ENCODE measurements at places on chromosomes 5 and 9. TPM values are rescaled to one million over a fixed set of nuclear protein-coding genes. Genes with fewer than 3 reads are reported as not detected.
A peak's percentile ranks its signal among the peaks of the same experiment; 100 is the strongest.

The KIF4B gene
- not detected for total RNA-seq

The SPINK1 gene
- total RNA-seq, result not detected

The ANKRD34B gene
- not detected for total RNA-seq

The PCSK1 gene
- not detected for total RNA-seq

The DNM1 gene
- total RNA-seq, result 2.5 TPM

The ZFAND5 gene
- total RNA-seq, result 368 TPM

The ACSL6 gene
- 13.9 TPM for total RNA-seq

The PCDHGA7 gene
- total RNA-seq, result not detected

The NR6A1 gene
- total RNA-seq, result not detected

The CCDC69 gene
- 68.9 TPM for total RNA-seq

The ROPN1L gene
- total RNA-seq, result 0.42 TPM

The GCNT4 gene
- 7.2 TPM for total RNA-seq

The SEPTIN8 gene
- total RNA-seq, result 5.3 TPM

The SPINK7 gene
- total RNA-seq, result not detected

The UBQLN1 gene
- 178 TPM for total RNA-seq

The NSG2 gene
- total RNA-seq, result not detected

The KIF27 gene
- total RNA-seq, result 5.1 TPM

DNA sequence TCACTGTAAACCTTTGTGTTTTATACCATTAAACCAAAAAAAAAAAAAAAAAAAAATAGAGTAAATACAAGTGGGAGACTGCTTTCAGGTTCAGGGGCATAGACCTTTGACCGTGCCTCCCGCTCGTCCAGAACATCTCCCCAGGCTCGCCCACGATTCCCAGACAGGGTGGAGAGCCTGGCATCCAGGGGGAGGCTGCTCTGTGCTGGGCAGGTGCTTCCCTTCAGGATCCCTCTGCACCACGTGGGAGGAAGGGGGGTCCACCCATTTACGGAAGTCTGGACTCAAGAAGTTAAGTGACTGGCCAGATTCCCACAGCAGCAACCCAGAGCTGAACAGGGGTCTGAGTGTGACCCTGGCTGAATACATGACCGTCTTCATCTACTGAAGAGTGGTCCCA lies 125.4 kb upstream of the LMX1B start:
- H3K36me3 ChIP-seq, result no peaks in the 10 kb centered on the region
- no peak overlapping the region for H3K4me3 ChIP-seq
- no peak overlapping the region for H3K27ac ChIP-seq
- no peaks in the 10 kb centered on the region for H3K27me3 ChIP-seq
- peaks cover 23% of the 10 kb centered on the region for H3K4me1 ChIP-seq
- DNase-seq, result no peak

- no peaks in the 10 kb centered on the region for H3K4me1 ChIP-seq
- no peak overlapping the region for H3K4me3 ChIP-seq
- H3K36me3 ChIP-seq, result no peaks in the 10 kb centered on the region
Observed at GRCh38 chr5:119943148-119943547, 313.8 kb downstream of the FAM170A start.

DNA sequence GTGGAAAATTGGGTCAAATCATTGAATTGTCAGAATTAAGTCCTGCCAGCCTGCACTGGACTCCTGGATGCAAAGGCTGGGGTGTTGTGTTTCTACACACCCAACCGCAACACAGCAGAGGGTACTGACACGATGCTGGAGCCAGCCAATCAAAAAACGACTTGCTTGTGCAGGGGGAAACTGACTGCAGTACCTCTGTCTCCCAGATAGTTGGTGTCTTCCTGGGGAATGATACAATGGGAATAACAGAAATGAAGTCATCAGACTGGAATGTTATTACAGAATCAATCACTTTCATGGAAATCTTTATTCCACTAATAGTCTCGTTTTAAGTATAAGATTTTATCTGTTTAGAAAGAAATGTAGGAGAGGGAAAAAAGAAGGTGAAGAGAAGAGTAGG lies 330.3 kb downstream of the MLLT3 start:
- H3K27me3 ChIP-seq, result no peaks in the 10 kb centered on the region
- DNase-seq, result no peak
- H3K4me1 ChIP-seq, result no peaks in the 10 kb centered on the region
- no peak overlapping the region for H3K27ac ChIP-seq
- H3K4me3 ChIP-seq, result no peak overlapping the region

DNA sequence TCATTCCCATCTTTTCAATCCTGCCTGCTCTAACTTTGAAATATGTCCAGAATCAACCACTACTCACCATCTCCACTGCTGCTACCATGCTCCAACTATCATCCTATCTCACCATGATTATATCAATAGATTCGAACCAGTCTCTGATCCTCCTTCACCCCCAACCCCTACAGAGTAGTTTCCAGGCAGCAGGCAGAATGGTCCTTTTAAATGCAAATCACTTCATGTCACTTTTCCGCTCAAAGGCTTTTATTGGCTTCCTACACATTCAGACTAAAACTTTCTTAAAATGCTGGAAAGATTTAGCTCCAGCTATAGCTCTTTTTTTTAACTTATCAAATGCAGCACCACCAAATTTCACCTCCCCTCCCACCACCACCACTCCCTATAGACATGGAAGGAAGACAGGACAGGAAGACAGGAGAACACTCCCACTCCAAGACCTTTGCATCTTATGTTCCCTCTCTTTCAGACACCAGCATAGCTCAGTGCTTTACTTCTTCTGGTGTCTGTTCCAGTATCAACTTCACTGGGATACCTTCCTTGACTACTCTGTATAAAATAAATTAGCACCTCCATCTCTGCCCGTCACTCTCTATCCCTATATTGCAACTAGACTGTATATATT lies 9.9 kb upstream of the PPP2R2B start:
- no peaks in the 10 kb centered on the region for H3K36me3 ChIP-seq
- H3K4me1 ChIP-seq, result no peaks in the 10 kb centered on the region
- no peaks in the 10 kb centered on the region for H3K27me3 ChIP-seq
- H3K27ac ChIP-seq, result no peak overlapping the region
- H3K4me3 ChIP-seq, result no peak overlapping the region

DNA sequence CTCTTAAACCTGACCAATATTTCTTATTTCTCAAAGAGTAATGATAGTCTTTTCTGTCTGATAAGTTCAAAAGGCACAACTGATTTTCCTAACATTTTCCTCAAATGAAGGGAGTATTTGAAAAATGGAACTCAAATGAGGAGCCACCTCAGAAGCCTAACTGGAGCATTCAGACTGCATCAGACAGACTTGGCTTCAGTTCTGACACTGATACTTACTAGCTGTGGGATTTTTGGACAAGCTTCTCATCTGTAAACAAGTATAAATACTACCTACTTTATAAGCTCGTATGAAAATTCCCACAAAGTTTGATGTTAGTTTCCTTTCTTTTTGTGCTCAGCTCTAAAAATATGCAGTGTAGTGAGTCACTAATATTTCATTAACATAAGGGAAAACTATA lies 107.7 kb upstream of the CCDC152 start:
- H3K4me1 ChIP-seq, result no peaks in the 10 kb centered on the region
- DNase-seq, result no peak
- no peak overlapping the region for H3K4me3 ChIP-seq
- no peaks in the 10 kb centered on the region for H3K36me3 ChIP-seq

DNA sequence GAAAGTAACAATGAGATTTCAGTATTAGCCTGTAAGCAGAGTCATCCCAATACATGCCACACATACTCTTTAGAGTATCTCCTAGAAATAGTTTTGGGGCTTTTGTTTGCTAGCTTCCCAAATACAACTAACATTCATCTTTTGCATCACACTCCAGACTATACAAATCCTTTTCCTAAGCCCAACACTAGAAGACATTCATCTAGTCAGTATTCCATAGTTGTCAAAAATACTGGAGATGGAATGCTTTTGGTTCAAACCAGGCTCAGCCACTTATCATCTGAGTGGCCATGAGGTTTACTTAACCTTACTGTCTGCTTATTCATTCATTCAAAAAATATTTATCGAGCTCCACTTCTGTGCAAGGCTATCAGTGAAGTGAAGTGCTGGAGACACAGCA lies 205.1 kb upstream of the SGCD start:
- no peak overlapping the region for H3K27ac ChIP-seq
- no peak for DNase-seq
- no peaks in the 10 kb centered on the region for H3K36me3 ChIP-seq
- H3K27me3 ChIP-seq, result peaks cover 7% of the 10 kb centered on the region
- H3K4me3 ChIP-seq, result no peak overlapping the region

DNA sequence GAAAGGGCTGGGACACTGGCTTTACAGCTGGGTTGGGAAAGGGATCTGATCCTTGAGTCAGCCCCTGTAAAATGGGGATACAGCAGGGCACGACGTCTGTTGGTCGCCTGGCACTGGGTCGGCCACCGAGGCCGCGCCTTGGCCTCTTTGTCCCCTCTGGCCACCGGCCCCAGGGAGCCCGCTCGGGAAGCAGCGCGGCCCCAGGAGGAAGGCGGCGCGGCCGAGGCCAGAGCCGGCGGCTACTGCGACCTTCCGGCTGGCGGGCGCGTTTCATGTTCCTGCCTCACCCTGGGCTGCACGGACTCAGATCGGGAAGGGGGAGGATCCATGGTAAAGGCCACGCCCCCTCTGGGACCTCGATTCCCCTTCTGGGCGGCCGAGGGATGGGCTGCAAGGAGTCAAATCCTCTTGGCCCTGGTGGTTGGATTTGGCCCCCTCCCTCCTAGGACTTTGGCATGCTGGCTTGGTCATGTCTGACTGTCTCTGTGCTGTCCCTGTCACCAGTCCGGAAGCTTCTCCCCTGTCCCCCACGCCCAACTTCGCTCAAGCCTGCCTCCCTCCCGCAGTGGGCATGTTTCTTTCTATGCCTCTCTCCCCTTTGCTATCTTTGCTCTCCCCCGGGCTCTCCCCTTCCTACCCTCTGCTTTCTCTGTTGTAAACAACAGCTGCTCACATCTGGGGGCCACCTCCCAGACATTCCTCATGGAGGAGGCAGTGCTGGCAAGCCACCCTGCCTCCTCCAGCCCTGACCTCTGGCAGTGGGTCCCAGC lies 25.8 kb downstream of the FPGS start:
- peaks cover 5% of the 10 kb centered on the region for H3K36me3 ChIP-seq
- H3K4me3 ChIP-seq, result no peak overlapping the region
- H3K27ac ChIP-seq, result no peak overlapping the region
- peaks cover 4% of the 10 kb centered on the region for H3K4me1 ChIP-seq
- no peak for DNase-seq

- no peak overlapping the region for H3K27ac ChIP-seq
- no peaks in the 10 kb centered on the region for H3K27me3 ChIP-seq
- H3K36me3 ChIP-seq, result no peaks in the 10 kb centered on the region
Observed at GRCh38 chr5:22245770-22246169, 607.4 kb downstream of the CDH12 start.

DNA sequence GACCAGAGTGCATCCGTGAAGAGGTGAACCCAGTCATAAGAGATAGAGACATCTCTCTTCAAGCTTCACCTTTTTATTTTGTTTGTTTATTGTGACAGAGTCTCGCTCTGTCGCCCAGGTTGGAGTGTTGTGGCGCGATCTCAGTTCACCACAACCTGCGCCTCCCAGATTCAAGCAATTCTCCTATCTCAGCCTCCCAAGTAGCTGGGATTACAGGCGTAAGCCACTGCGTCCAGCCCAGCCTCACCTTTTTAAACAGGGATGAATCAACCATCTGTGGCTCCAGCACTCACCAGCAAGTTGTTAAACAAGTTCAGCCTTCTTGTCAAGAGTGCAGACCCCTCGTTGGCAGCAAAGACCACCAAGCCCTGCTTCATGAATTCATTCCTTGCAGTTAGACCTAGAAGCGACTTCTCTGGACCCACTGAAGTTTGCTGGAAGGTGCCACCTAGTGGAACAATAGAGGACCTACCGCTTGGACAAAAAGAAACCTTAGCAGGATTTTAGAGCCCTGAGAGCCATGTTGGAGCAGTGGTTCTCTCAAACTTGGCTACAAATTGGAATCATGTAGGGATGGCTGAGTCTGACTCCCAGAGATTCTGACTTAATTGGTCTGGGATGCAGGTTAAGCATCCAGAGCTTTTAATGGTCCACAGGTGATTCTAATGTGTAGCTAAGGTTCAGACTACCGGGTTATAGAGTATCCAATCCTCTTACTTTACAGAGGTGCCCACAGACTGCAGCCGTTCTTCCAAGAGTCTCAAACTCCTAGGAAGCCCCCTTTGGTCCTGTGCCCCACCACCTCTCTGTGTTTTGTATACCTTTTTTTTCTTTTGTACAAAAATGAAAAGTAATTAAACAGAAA lies 10.5 kb upstream of the GALNT10 start:
- peaks cover 7% of the 10 kb centered on the region for H3K4me1 ChIP-seq
- H3K27ac ChIP-seq, result no peak overlapping the region
- H3K36me3 ChIP-seq, result no peaks in the 10 kb centered on the region
- peak; percentile 21 for DNase-seq
- H3K4me3 ChIP-seq, result no peak overlapping the region

DNA sequence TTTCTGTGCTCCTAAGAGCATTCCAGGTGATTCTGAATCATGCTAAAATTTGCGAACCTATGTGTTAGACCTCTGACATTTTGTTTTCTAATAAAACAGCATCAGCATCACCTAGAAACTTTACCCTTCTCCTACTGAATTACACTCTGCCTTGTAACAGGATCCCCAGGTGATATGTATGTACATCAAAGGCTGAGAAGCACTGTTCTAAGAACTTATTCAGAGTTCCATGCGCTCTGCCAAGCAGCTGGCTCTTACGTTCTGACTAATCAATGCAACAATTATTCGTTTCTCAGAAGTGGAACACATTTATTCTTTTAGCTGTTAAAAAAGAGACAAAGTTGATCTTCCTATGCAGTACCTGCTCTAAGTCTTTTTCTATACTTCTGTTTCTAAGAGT lies 228.6 kb downstream of the SLF1 start:
- H3K4me3 ChIP-seq, result no peak overlapping the region
- no peaks in the 10 kb centered on the region for H3K27me3 ChIP-seq
- H3K4me1 ChIP-seq, result no peaks in the 10 kb centered on the region
- no peak for DNase-seq
- no peaks in the 10 kb centered on the region for H3K36me3 ChIP-seq

GRCh38 chr5:119088438-119088837 lies 17.6 kb downstream of the DMXL1 start:
- no peak overlapping the region for H3K27ac ChIP-seq
- no peaks in the 10 kb centered on the region for H3K27me3 ChIP-seq
- no peak overlapping the region for H3K4me3 ChIP-seq
- DNase-seq, result no peak
- H3K4me1 ChIP-seq, result no peaks in the 10 kb centered on the region
- H3K36me3 ChIP-seq, result no peaks in the 10 kb centered on the region

- peaks cover 46% of the 10 kb centered on the region for H3K4me1 ChIP-seq
- no peaks in the 10 kb centered on the region for H3K27me3 ChIP-seq
- DNase-seq, result no peak
- no peak overlapping the region for H3K4me3 ChIP-seq
- peaks cover 27% of the 10 kb centered on the region for H3K36me3 ChIP-seq
- H3K27ac ChIP-seq, result no peak overlapping the region
Observed at GRCh38 chr9:135502168-135502872, 1.8 kb downstream of the MRPS2 start.

- no peak for DNase-seq
- H3K27ac ChIP-seq, result no peak overlapping the region
- H3K4me3 ChIP-seq, result no peak overlapping the region
- H3K4me1 ChIP-seq, result no peaks in the 10 kb centered on the region
Observed at GRCh38 chr9:98745470-98745869, 36.7 kb upstream of the GABBR2 start.

GRCh38 chr9:114002986-114003350 lies 75.1 kb downstream of the AMBP start:
- H3K4me1 ChIP-seq, result no peaks in the 10 kb centered on the region
- no peak for DNase-seq
- no peaks in the 10 kb centered on the region for H3K27me3 ChIP-seq
- no peak overlapping the region for H3K27ac ChIP-seq
